ENCODE measurements at places on chromosomes 3 and 15. TPM values are rescaled to one million over a fixed set of nuclear protein-coding genes. Genes with fewer than 3 reads are reported as not detected.

GRCh38 chr3:195601382-195601781 lies 17.6 kb upstream of the APOD start:
- DNase-seq, result no peak

DNA sequence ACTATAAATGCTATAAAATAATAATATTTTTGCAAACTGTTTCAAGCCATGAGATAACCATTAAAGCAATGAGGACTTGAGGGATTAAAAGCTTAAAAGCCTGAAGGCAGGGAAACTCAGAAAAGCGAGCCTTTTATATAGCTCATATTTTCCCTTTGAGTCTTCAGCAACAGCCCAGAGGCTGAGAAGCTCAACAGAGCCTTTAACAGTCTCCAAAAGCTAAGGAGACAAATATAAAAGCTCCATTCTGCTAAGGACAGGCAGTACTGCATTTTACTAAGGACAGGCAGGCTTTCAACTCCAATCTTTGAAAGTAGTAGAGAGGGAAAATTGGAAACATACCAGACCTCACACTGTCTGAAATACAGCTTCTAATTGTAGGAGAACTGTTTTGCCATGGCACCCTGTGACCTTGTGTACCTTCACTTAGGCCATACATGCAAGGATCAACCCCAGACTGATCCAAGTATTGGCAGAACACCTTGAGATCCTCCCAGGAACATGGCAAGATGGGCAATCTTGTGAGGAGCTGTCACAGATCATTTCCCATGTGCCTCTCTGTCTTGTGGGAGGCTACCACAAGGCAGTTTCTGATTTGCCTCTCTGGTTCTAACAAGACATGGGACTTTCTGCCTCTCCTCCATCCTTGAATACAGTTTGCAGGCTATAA lies 53.1 kb upstream of the ARNT2 start:
- DNase-seq, result no peak

- no peak for DNase-seq
Measured at GRCh38 chr15:58454950-58455401, 23.2 kb downstream of the LIPC start.

- no peak for DNase-seq
Measured at GRCh38 chr3:60475096-60475495, 776.2 kb downstream of the FHIT start.

- no peak for DNase-seq
Measured at GRCh38 chr15:41125931-41126642, 10.0 kb upstream of the INO80 start.

GRCh38 chr3:64143409-64144130 lies 81.7 kb downstream of the PRICKLE2 start:
- no peak for DNase-seq

DNA sequence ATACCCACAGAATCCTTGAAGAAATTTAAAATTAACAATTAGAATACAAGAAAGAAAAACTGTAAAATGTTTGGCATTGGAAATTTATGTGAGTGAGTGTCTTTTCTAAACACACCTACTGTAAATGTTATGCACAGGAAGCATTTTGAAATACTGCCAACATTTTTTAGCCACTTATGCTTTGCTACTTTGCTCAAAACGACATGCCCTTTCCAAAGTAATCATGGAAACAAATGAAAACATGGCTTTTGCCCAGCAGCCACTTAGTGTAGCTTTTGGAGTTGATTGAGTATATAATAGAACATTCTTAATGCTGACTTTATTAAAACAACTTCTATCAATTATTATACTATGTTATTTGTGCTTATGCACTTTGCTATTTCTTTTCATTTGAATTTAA lies 823.0 kb downstream of the CADM2 start:
- DNase-seq, result no peak

DNA sequence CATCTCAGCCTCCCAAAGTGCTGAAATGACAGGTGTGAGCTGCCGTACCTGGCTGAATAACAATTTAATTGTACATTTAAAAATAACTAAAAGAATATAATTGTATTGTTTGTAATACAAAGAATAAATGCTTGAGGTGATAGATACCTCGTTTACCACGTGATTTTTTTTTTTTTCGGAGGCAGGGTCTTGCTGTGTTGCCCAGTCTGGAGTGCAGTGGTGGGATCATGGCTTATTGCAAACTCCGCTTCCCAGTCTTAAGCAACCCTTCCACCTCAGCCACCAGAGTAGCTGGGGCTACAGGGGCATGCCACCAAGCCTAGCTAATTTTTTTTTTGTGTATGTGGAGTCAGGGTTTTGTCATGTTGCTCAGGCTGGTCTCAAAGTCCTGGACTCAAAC lies 15.8 kb downstream of the MFN1 start:
- no peak for DNase-seq

DNA sequence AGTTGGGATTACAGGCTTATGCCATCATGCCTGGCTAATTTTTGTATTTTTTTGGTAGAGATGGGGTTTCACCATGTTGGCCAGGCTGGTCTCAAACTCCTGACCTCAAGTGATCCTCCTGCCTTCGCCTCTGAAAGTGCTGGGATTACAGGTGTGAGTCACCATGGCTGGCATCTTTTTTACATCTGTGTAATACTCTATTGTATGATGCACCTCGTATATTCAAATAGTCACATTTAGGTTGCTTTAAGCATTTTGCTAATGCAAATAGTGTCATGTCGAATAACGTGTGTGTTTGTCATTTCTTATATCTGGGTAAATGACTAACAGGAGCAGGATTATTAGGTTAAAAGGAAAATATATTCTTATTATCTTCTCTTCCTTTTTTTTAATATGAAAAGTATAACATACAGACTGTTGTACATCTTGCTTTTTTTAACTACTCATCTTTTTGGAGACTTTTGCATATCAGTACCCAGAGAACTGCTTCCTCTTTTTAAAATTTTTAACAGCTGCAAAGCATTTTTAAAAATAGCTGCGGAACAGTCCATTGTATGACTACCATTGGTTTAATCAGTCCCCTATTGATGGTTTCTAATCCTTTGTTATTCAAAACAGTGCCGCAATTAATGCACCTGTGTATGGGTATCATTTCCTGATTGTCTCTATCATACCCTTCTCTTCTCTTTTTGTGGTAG lies 13.4 kb downstream of the SCAMP5 start:
- DNase-seq, result no peak

- no peak for DNase-seq
Measured at GRCh38 chr15:46607077-46607476, 972.2 kb downstream of the SQOR start.

- DNase-seq, result no peak
Measured at GRCh38 chr3:48544141-48544540, 12.5 kb downstream of the PFKFB4 start.

DNA sequence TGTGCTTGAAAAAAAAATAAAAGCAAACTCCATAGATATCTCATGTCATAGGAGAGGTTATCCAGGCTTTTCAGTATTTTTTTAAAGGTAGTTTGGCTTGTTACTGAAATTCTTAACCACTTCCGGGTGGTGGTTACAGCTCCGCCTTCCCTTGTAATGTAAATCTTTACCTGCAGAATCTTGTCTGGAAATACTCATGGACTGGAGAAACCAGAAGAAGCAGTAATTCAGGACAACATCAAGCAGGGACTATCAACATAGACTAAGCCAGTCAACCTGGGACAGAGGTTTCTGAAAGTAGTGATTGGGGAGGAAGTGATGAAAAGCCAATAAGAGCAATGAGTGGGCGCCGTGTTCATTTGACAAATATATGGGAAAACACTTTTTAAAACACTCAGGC lies 78.9 kb upstream of the SKOR1 start:
- no peak for DNase-seq

DNA sequence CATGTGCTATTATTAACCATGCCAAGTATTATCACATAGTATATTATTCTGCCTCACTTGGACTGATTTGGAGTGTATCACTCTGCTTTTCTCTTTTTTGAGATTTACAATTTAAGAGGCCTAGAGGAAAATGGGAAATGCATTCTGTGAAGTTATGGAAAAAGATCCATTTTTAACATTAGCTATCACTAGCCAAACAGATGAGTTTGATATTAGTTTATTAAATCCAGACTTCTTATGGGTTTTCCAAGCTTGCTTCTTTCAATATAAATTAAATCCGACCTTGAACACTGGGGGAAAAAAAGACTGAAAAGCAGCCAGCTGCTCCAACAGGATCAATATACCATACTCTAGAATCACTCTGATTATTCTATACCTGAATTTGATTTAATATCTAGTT lies 30.1 kb upstream of the PLOD2 start:
- no peak for DNase-seq

GRCh38 chr3:72973031-72973723 lies 23.4 kb upstream of the PPP4R2 start:
- no peak for DNase-seq

DNA sequence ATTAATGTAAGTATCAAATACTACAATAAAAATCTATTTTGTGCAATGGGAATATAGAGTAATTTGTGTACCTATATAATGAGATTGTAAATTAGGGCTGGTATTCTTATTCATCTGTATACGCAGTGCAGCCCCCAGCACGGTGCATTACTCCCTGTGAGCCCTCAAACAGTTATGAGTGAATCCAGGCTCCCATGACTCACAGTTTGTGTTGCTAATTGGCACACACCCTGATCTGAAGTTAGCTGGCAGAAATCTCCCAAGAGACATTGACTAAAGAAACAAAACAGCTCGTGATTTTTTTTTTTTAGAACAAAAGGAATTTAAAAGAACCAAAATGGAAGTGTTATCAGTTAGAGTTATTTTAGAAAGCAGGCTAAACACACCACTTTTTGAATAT lies 15.7 kb downstream of the GK5 start:
- DNase-seq, result no peak

- DNase-seq, result no peak
Measured at GRCh38 chr3:190543671-190544070, 29.8 kb downstream of the IL1RAP start.

DNA sequence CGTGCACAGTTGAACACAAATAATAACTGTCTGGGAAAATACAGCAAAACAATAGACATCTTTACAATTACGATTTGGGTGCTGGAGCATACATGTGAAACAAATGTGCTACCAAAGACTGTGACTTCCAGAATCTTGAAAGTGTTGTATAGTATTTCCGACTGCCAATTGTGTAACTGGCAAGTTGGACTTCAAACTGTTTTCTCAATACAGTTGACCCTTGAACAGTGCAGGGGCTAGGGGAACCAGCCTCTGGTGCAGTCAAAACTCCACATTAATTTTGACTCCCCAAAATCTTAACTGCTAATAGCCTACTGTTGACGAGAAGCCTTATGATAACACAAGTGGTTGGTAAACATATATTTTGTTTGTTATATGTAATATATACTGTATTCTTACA lies 904.2 kb downstream of the EPHA3 start:
- DNase-seq, result no peak

DNA sequence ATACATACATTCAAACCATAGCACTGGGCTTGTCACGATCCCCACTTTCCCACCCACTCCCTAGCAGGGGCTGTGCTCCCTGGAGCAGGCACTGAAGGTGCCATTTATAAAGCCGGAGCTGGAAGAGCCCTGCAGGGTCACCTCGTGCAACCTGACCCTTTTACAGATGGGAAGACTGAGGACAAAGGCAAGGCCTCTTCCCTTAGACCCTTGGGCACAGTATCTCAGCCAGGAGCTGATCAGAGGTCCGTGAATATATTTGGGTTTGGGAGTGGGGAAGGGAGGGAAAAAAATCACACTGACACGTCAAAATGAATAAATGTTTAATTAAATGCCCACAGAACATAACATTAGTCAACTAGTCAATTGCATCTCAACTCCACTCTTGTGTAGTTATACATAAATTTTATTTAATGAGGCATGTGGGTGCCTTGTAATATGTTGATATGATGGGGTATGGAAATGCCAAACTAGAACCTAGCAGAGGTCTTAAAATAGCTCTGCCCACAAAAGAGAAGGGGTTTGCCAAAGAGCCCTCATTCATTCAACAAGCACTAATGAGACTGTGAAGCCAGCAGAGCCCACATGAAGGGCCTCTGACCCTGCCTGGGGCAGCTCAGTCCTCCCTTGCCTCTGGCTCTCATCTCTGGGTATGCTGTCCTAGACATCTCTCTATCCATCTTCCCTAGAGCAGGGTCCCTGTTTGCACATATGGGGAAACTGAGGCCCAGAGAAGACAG lies 119.4 kb downstream of the NUP210 start:
- no peak for DNase-seq

GRCh38 chr3:157127831-157128767 lies 31.8 kb downstream of the CCNL1 start:
- peak; percentile 69 for DNase-seq

DNA sequence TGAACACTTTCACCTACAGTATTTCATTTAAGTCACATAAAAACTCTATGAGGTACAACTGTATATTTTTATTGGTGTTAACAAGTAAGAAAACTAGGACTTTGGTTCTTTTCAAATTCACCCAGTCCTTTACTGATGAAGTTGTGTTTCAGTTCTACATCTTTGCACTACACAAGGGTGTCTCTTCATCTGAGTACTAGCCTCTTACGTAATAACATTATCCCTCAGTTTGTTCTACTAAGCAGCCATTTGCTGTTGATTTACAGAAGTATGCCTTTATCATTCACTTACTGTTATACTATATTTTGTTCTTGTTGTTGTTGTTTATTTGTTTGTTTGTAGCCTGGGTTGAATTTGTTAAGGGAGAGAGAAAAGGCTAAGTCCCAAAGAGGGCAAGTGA lies 311.9 kb downstream of the PLOD2 start:
- DNase-seq, result no peak

DNA sequence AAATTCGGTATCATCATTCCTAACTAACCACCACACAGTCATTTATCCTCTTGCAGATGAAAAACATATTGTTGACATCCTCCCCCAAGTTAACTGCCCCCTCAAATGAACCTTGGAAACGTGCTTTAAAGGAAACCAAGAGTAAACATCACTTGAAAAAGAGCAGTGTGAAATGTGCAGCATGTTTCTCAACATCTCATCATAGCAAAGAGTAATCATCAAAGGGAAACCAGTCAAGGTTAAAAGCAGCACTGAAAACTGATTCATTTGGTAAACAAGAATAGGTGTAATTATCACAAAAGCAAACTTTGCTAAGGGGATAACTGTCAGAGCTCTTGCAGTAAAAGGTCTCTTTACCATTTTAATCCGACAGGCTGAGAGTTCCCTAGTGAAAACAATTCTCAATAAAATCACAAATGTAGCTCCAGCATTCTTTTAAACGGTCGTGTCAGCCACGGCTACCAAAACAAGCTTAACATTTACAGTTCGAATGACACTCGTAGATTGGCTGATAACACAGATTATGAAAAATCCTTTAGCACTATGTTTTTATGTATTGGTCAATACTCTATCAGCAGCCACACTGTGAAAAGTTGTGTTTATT lies 461.0 kb downstream of the GBE1 start:
- DNase-seq, result no peak

Gene RBP2
- not detected for total RNA-seq

Gene IMPG2
- 0.09 TPM for total RNA-seq

Gene GOLGA6L4
- total RNA-seq, result 1.7 TPM

Gene NECTIN3
- total RNA-seq, result 5.9 TPM

Gene LSAMP
- total RNA-seq, result not detected

Gene RASGRP1
- 61.2 TPM for total RNA-seq

Gene P2RY13
- total RNA-seq, result not detected

Gene KCNMB3
- 0.55 TPM for total RNA-seq

Gene SERINC4
- total RNA-seq, result 0.61 TPM

Gene ZIC4
- total RNA-seq, result not detected

Gene LRRC34
- total RNA-seq, result 3.2 TPM

Gene ZFYVE19
- total RNA-seq, result 24.6 TPM

Gene KBTBD13
- not detected for total RNA-seq

Gene ONECUT1
- not detected for total RNA-seq

Gene GRM2
- total RNA-seq, result 0.54 TPM

Gene RTP3
- not detected for total RNA-seq

Gene APOD
- total RNA-seq, result 0.30 TPM

Gene TNNC1
- 6.6 TPM for total RNA-seq
